ENCODE measurements at places on chromosomes 4 and X.

GRCh38 chr4:185880571-185880970, 68.6 kb upstream of the SORBS2 start:
- no peak for DNase-seq

GRCh38 chr4:163558539-163559044, 64.1 kb downstream of the TMA16 start:
- DNase-seq, result no peak

DNA sequence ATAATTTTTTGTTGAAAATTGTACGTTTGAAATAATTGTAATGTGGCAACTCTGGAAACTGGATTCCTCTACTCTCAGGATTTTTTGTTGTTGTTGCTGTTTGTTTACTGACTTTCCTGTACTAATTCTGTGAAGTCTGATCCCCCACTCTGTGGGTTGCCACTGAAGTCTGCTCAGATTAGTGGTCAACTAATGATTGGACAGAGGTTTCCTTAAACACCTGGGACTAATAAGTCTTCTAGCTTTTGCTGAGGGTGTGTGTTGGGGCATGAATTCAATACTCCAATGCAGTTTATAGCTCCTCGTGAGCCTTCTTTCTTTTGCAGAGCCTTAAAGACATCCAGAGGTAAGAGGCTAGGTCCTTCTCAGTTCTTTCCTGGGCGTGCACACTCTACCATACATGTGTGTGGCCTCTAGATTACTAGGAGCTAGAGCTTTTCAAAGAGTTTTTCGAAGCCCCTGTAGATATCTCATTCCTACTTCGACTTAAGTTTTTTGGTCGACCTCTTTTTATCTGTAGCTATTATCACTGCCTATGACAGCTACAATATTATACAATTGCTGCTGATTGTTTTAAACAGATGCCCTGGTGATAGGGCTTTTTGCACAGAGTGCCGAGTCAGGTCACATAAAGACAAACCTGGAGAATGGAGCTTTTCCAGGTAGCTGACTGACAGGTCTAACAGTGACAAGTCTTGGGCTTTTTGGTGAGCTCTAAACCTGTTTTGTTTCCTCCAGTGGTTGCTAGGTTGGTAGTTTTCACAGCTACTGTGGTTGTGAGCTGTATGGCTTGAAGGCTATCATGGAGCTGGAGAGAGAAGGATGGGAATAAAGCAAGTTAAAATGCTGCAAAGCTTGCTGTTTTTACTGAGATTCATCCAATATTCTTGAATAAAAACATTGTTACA, 34.0 kb downstream of the BMP2K start:
- no peak for DNase-seq

DNA sequence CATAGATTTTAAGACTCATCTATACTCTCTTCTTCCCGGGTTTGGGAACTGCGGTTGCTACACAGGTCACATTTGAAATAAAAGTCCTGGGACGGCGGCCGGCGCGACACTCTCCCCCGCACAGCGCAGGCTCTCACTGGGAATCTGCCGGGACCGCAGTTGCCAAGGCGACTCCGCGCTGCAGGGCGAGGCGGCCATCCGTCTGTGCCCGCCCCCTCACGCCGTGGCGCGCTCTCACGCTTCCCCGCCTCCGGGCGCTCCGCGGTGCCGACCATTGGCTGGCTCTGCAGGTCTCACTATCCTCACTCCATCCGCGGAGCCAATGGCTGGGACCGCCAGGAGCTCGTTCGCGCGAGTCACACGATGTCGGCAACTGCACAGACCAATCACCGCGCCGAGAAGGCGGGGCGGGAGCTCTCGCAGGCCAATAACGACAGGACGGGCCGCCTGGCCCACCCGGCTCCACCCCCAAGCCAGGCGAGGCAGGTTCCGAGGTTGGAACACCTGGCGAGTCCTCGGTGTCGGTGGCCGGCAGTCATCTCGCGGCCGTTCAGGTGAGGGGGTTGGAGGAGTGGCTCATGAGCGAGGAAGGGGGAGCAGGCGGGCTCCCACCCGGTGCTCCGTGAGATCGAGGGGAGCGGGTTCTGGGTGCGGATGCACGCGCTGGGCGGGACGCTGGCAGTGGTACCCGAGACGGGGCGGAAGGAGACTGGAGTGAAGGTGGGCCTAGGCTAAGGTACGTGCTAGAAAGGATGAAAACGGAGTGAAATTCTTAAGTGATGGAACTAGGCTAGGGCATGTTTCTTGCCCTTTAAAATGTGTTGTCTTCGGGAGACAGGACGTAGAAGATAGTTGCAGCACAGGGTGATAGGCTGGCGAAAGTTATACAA, at the start of gene MSMO1:
TSS of gene MSMO1 (plus strand) at position 459 of the 890 bp plus-strand sequence. CDS start 5,702 bp downstream, outside the sequence.
- peak; percentile 98 for DNase-seq

DNA sequence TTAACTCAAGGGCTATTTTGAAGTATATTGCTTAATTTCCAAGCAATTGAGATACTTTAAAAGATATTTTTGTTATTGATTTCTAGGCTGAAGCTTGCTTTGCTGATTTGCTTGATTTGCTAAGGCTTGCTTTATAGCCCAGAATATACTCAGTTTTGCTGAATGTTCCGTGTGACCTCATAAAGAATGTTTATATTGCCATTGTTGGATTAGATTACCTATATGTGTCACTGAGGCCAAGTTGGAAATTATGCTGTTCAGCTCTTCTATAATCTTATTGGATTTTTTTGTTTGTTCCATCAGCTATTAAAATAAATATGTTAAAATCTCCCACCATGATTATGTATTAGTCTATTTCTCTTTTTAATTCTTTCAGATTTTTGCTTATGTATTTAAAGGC, 13.0 kb downstream of the TBC1D19 start:
- DNase-seq, result no peak

DNA sequence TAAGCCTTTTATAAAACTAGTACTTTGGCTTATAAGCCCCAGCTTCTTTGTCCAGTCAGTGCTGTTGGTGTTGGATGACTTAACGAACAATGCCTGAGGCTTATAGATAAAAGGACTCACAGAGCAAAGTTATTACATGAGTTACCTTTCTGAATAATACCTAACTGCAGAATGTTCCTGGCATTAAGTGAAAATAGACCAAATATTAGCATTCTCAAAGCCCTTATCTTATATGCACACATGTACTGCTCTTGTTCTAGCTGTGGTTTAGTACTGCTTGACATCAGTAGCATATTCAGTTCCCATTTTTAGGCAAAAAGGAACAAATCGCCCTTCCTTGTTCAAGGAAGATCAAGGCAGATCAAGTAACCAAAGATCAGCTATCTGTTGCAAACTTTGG, 131.6 kb downstream of the ZNF330 start:
- DNase-seq, result no peak

- no peak for DNase-seq
Observed at GRCh38 chr4:3355266-3355748, 62.5 kb downstream of the RGS12 start.

DNA sequence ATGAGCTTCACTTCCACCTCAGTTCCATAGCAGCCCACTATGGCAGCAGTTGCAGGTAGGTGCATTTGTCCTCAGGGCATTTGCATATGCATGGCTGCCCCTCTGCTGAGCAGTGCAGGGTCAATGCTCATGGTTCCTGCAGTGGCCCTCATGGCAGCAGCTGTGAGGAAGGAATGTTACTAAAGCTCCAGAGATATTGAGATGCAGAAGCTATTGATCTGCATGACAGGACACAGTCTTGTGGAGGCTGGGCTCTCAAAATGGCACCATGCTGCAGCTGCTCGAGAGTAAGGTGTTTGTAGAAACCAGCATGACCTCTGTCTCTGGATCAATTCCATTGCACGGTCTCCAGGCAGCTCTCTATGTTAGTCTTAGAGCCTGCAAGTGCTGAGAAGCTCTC, 179.2 kb upstream of the PCDH18 start:
- no peak for DNase-seq

GRCh38 chr4:151238477-151238876, 38.5 kb upstream of the PRSS48 start:
- no peak for DNase-seq

- no peak for DNase-seq
Observed at GRCh38 chr4:28073860-28074555, 1213.4 kb downstream of the STIM2 start.

DNA sequence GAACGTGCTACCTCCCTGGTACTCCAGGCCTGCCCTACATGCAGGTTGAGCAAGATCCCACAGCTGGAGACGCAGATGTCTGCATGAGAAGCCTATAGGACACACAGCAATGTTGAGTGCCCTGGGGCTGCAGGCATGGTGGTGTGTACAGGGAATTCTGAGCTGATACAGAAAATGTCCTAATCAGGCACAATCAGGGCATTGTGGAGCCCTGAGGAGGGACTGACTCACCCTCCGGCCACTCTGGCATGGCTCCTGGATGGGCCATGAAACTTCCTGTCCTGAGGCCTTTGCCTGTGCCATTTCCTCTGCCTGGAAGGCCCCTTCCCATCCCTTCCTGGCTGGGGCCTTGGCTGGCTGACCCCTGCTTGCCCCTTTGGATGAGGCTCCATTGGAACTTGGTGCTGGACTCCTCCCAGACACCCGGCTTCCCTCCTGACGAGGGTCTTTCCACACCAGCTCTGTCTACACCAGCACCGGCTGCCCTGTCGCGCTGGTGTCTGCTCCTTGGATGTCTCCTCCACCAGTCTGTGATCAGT, 16.7 kb upstream of the AFAP1 start:
- DNase-seq, result no peak

DNA sequence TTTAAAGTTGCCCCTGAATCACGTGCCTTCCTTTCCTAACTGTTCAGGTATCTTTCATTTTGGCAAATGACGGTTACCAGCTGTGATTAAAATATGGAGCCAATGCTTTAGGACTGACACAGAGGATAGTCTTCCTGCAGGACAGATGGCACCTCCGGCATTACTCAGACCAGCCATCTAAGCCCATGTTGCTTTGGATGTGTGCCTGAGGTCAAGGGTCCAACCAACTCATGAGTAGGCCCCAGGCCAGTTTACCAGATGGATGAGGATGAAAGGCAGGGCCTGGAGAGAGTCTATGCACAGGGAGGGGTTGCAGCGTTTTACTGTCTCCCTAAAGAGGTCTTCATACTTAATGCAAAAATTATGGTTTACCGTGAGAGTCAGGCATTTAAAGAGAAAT, 174.0 kb upstream of the GATB start:
- DNase-seq, result no peak

- DNase-seq, result no peak
Observed at GRCh38 chr4:187929024-187929423, 66.5 kb upstream of the ZFP42 start.

- no peak for DNase-seq
Observed at GRCh38 chrX:73447311-73447794, 500 bp downstream of the CDX4 start.

GRCh38 chr4:75302648-75303047, 211.6 kb downstream of the RCHY1 start:
- no peak for DNase-seq

- no peak for DNase-seq
Observed at GRCh38 chr4:88442689-88443191, 14.2 kb upstream of the HERC5 start.

- DNase-seq, result no peak
Observed at GRCh38 chr4:82989575-82990429, 20.8 kb downstream of the LIN54 start.

- DNase-seq, result no peak
Observed at GRCh38 chr4:124890522-124890921, 178.0 kb upstream of the ANKRD50 start.

DNA sequence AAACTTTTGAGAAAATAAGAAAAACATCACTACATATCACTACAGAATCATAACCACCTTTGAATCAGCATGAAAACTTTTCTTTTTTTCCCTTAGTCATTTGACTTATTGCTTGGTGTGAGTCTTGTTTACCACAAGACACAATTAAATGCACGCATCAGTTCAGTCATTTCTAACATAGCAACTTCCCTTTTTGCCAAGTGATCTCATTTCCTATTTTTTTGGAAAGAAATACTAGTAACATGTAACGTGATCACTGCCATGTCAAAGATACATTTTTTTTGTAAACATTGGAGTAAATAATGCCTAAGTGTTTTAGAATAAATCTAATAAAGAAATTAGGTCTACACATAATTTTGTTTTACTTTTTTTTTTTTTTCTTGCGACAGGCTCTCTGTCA, 5.1 kb upstream of the CXCL8 start:
- DNase-seq, result no peak

GRCh38 chr4:78484574-78484973, 67.0 kb upstream of the ANXA3 start:
- no peak for DNase-seq

DNA sequence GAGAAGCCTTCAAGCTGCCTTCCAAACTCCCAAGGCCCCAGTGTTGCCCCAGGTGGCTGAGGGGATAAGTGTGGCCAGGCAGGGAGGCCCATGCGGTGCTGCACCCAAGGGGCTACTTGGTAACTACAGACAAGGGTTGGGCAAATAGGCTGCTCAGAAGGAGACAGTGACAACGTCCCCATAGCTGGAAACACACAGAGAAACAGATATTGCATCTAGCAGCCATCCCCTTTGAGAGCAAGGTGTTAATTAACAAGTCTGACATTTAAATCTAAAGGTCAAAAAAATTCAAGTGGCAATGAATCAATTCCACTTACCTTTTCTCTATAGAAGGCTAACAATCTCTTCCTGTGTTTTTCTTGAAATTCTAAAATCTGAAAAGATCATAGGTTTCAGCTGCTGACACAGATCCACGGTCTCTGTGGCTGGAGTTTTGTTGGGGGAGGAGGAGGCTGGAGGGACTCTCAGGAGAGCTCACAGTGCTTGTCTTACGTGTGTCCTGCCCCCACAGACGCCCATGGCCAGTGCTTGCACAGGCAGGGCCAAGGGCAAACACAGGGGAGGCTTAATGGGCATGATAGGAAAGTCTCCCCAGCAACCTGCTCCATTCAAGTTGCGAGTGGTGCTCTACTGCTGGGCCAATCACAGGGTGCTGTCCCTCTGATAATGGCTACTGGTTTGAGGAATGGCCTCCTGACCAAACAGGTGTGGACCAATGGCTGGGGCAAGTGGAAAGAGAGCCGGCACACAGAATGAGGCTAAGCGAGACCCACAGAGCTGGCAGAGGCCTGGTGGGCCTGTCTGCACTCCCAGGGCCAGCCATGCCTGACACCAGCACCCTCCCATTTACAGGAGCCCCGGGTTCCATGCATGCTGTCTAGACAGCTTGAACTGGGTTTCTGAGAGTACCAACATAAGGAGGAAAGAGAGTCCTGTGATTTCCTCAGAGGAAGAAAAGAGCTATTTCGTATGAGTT, 22.6 kb downstream of the RNF212 start:
- no peak for DNase-seq

DNA sequence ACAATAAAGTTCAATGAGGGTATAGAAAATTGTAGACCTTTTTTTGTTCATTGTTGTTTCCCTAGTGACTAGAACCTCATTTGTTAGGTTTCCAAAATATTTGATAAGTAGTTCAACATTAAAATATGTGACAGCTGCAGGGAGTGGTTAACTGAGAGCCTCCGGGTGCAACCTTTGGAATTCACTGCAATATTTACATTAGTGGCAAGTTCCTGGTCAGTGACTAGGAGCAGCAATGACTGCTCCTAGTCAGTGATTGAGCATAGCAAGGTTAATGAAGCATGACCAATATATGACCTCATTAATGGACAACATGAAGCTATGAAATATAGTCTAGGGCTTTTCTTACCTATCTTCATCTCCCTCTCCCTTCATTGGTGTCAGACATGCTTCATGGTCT, 65.8 kb upstream of the FAM47A start:
- DNase-seq, result no peak

- DNase-seq, result no peak
Observed at GRCh38 chr4:25069014-25069413, 38.3 kb upstream of the LGI2 start.

- no peak for DNase-seq
Observed at GRCh38 chr4:25367004-25367621, 9.9 kb upstream of the ANAPC4 start.
